Brain (organoid and tissue), 16 donors: ENCODE measurements at places on chromosomes 1 and 21.

DNA sequence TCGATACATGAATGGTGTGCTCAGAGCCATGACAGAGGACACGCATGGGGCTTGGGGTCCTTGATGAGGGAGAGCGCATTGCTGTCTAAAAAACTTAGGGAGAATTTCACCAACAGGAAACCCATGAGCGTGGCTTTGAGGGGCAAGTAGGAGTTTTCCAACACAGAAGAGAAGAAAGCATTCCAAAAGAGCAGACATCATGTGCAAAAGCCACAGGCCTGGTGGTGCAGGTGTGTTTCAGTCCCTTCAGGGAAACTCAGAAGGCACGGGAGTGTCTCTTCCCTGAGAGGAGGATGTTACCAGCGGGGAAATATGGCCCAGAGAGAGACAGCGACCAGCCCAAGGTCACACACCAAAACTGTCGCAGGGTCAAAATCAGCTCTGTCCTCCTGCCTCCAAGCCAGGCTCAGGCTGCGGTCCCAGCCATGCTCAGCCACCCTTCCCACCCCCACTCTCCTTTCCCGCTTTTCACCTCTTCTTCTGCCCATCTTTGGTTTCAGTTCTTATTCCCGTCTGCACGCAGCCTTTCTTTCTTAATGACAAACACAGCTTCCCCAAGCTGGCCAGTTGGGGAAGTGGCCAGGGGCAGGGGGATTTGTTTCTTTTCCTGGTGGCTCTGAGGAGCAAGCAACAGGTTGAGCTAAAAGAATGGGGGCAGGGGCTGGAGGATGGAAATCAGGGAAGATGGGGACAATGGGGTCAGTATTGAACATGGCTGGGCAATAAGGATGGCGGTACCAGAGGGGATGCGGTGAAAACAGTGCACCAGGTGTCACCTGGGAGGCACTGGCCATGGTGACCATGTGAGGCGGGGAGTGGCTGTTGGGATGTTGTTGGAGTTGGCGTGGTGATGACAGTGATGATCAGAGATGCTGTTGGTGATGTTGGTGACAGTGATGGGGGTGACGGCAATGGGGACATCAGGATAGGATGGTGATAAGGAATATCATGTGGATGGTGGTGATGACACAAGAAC lies 10.3 kb downstream of the LAPTM5 start:
- no peak for DNase-seq

GRCh38 chr1:39735731-39736130 lies 3.0 kb upstream of the PPIE start:
- no peak for DNase-seq

GRCh38 chr1:147236448-147236847 lies 6.0 kb upstream of the CHD1L start:
- no peak for DNase-seq

- DNase-seq = no peak
These were observed 33.0 kb upstream of the LRIG2 start for GRCh38 chr1:113040041-113040440.

DNA sequence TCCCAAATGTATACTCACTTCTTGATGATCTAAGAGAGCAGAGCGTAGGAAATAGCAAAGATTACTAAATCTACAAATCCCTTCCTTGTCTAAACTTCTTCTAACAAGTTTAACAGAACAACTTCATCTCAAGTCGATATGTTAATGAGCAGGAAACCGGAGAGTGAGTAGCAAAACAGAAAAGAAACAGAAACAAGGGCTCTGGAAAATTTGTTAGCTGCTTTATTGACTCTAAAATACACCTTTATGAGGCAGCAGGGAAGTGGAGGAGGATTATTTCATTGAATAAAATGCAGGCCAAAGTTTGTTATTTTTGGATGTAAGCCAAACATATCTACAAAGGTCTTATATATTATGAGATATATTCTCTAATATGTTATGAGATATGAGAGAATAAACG lies 192.4 kb downstream of the LRRIQ3 start:
- DNase-seq = no peak

- DNase-seq = no peak
These were observed 21.4 kb upstream of the PTAFR start for GRCh38 chr1:28197682-28198415.

GRCh38 chr21:42524341-42525028 lies 10.8 kb downstream of the SLC37A1 start:
- DNase-seq = peak; percentile 87

DNA sequence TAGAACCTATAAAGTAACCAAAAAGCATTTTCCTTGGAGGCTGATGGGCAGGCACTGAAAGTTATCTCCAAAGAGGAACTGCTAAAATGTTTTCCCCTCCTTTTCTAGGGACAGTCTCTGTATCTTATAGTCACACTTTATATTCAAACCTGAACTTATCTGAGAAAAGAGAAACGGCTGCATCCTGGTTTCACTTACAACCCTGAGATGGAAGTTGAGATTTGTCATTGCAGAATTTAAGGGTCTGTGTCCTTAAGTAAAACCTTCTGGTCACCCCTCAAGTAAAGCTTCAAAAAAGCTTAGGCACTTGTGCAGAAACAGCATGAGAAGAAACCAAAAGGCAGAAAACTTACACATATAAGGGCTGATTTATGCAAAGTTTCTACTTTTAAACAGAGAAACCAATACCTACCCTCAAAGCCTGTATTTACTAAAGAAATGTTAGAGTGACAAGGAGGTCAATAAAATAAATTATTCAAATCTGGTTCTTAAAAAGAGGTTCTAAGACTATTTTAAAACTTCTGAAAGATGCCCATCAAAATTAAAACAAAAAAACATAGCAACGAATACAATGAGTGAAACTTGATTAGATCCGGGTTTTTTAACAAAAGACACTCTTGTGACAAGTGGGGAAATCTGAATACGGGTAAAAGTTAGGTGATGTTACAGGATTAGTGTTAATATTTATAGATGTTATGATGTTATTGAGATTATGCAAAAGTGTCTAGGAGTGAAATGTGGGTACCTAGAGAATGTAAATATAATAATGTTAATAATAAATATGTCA lies 9.9 kb downstream of the CD58 start:
- no peak for DNase-seq

- DNase-seq = peak; percentile 31
These were observed 554 bp downstream of the ZNF281 start for GRCh38 chr1:200409203-200409760.

DNA sequence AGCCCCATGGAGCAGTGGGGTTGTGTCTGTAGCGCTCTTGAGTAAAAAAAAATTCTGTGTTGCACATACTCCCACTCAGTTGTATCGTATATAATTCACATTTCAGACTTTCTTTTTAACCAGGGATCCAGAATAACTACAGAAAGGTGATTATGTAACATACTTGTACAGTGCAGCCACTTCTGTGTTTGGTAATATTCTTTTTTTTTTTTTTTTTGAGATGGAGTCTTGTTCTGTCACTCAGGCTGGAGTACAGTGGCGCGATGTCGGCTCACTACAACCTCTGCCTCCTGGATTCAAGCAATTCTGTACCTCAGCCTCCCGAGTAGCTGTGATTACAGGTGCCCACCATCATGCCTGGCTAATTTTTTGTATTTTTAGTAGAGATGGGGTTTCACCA lies 82.4 kb upstream of the MACF1 start:
- DNase-seq = no peak

- no peak for DNase-seq
These were observed 89.0 kb downstream of the SLC45A1 start for GRCh38 chr1:8406960-8407359.

DNA sequence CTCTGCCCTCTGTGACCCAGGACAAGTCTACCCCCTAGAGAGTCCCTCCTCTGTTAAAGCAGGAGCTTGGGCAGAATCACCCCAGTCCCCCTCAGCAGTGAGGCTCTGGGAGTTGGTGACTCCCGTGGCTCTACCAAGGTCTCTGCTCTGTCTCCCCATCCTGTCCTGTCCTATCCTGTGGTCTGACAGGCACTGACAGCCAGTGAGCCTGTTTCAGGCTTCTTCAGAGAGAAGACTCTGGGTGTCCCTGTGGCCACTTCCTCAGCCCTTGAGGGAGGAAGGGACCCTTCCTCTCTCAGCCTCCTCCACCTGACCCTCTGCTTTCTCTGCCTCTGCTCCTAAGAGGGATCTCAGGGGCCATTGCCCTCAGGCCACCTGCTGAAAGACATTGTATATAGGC lies 148.7 kb downstream of the FCRL5 start:
- no peak for DNase-seq

DNA sequence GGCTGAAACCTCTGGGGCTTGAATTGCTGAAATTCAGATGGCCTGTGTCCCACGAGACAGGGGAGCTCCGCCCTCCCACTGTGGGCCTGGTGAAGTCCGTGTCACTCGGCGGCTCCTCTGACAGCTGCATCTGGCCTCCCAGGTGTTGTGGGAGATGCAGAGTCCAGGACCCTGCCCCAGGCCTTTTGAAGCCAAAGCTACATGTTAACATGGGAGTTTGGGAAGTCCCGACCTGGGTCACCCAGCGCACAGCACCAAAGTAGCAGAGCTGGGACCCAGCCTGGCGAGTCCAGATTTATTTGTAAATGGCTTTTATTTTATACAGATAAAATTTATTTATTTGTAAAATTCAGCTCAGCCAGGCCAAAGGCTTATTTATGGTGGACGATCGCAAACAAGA lies 28.9 kb downstream of the SLC37A1 start:
- no peak for DNase-seq

DNA sequence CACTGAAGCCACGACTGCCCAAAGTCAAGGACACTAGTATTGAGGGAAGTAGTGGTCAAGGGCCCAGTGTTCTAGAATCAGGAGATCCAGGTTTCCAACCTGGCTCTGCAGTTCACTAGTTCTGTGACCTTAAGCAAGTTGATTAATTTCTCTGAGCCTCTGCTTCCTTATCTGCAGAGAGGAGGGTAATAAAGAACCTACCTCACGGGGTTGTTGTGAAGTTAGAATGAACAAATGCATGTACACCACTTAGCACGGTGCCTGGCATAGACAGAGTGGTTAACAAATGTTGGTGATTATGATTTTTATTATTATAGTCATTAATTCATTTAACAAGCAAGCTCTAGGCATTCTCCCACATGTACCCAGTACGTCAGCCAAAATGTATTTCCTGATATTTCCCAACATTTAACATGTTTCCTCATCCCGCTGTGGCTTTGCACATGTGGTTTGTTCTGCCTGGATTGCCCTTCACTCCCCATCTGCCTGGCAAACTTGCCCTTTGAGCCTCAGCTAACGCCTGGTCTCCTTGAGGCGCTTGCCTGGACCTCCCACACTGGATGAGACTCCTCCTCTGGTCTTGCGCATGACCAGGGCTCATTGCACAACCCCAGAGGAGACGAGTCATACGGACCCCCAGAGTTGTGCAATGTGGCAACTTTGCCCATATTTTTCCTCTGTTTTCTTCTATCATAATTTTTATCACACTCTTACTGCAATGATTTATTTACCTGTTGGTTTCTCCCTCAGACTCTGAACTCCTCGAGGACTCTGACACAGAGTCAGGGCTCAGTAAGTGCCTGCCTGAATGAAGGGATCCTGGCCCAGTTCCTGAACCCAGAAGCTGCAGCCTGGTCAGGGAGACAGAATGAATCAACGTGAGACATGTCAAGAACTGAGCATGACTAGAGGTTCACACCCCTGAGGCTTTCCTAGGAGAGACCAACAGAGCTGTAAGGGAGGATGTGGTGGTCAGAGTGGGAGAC lies 20.7 kb upstream of the MFSD2A start:
- DNase-seq = no peak

DNA sequence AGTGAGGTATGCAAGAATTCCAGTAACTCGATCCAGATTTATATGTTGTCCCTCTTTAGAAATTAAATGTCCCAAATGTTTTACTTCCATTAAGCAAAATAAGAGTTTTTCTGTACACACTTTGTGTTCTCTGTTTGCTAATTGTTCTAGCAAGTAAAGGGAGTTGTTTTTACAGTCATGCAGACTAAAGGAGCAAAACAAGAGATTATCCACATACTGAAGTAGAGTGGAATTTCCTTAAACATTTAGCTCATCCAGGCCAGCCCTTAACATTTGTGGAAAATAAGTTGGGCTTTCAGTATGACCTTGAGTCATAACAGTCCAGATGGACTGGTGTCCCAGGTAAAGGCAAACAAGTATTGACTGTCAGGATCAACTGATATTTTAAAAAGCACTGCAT lies 44.1 kb upstream of the TINAGL1 start:
- no peak for DNase-seq

- no peak for DNase-seq
These were observed 24.8 kb upstream of the ACBD6 start for GRCh38 chr1:180527101-180527669.

GRCh38 chr1:177441281-177441680 lies 270.5 kb downstream of the BRINP2 start:
- no peak for DNase-seq

DNA sequence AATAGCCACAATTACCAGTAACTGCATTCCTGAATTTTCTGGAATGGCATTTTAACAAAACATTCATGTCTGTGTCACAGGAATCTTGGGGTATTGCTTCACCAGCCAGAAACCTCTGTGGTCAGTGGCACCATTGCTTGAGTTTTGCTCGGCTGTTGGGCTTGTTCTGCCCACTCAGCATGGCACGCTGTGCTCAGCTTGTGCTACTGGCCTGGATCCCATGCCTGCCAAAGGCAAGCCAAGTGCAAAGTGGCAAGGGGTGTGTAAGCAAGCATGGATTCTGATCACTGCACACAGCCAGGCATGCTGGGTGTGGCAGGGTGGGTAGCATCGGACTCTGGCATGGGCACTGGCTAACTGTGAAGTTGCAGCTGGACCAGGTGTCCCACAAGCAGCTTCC lies 1150.9 kb downstream of the MRPL39 start:
- no peak for DNase-seq

DNA sequence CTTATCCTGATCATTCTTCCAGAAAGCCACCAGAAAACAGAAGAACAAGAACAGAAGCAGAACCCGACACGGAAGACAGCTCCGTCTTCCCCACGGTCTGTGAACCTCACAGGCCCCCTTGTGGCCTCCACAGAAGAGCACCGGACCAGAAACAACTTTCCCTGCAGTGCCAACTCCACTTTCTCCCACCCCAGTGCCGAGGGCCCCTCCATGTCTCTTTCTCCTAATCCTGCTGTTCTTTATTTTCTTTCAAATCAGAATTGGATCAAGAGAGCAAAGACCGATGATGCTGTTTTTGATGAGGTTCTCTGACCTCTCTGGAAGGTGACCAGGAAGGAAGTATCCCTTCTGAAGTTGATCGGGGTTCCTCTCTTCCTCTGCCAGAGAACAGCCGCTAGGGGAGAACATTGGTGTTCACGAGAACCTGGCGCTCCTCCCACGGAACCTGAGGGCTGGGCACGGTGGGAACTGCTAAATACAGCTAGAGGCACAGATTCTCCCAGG lies 58.9 kb upstream of the CTTNBP2NL start:
- DNase-seq = no peak

GRCh38 chr1:45554198-45554597 lies 3.6 kb downstream of the AKR1A1 start:
- no peak for DNase-seq

GRCh38 chr1:231076802-231077201 lies 36.7 kb upstream of the FAM89A start:
- DNase-seq = no peak

DNA sequence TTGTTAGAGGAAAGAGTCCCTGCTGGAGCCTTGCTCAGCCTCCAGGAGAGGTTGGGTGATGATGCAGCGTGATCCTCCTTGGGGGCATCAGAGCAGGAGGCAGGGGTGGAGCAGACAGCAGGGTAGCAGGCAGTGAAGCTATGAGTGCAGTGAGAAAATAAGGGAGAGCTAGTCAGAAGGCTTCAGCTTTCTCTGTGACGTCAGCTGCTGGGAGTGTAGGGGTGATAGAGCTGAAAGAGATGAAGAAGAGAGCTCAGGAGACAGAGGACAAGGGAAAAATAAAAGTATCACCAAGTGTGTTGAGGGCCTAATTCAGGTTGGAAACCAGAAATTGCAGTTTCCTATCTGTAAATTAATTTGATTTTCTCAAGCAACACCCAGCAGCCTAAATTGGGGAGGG lies 2.2 kb upstream of the ADAM30 start:
- no peak for DNase-seq
